ENCODE measurements at places on chromosomes 2 and 18.

GRCh38 chr18:77114415-77115191, 18.0 kb downstream of the MBP start:
- peaks cover 13% of the 10 kb centered on the region for H3K36me3 ChIP-seq
- H3K4me1 ChIP-seq, result peaks cover 90% of the 10 kb centered on the region
- H3K27ac ChIP-seq, result peak overlapping the region; percentile 36
- H3K4me3 ChIP-seq, result no peak overlapping the region
- no peak for DNase-seq

GRCh38 chr2:127790694-127791529, 20.1 kb downstream of the WDR33 start:
- H3K36me3 ChIP-seq, result no peaks in the 10 kb centered on the region
- no peak overlapping the region for H3K4me3 ChIP-seq
- no peak overlapping the region for H3K27ac ChIP-seq
- peaks cover 28% of the 10 kb centered on the region for H3K4me1 ChIP-seq
- H3K27me3 ChIP-seq, result no peaks in the 10 kb centered on the region

GRCh38 chr18:2148823-2149222, 422.5 kb downstream of the METTL4 start:
- H3K27me3 ChIP-seq, result no peaks in the 10 kb centered on the region
- H3K27ac ChIP-seq, result no peak overlapping the region
- DNase-seq, result no peak
- no peaks in the 10 kb centered on the region for H3K4me1 ChIP-seq
- H3K4me3 ChIP-seq, result no peak overlapping the region

DNA sequence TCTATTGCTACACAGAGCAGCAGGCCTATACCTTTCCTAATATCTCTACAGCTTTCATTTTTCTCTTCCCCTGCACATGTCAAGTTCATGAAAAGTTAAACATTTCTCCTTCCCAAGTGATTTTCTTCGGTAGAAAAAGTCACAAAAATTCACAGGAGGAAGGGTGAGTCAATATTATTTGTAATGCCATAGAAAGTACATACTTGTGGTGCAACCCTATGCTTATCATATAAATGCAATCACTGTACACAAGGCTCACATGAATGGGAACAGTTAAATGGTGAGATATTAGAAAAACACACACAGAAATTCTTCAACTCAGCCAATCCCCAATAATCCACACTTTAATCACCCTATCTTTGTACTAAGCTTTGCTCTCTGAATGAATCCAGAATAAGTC, 651.6 kb downstream of the LRRTM4 start:
- no peak overlapping the region for H3K27ac ChIP-seq
- no peaks in the 10 kb centered on the region for H3K27me3 ChIP-seq
- no peak overlapping the region for H3K4me3 ChIP-seq

GRCh38 chr2:120684289-120685065, 51.2 kb upstream of the GLI2 start:
- H3K27ac ChIP-seq, result no peak overlapping the region
- H3K4me3 ChIP-seq, result no peak overlapping the region
- DNase-seq, result no peak
- no peaks in the 10 kb centered on the region for H3K4me1 ChIP-seq
